Activated CD4-positive, CD25-positive, alpha-beta regulatory T cell treated with anti-CD3 and anti-CD28 coated beads, Interleukin-2, amount 50 U/mL, for 16 hours (primary cell): ENCODE measurements at places on chromosomes 5 and 9.

- DNase-seq: no peak
These were observed 1.7 kb downstream of the PRDM6 start for GRCh38 chr5:123090661-123091297.

DNA sequence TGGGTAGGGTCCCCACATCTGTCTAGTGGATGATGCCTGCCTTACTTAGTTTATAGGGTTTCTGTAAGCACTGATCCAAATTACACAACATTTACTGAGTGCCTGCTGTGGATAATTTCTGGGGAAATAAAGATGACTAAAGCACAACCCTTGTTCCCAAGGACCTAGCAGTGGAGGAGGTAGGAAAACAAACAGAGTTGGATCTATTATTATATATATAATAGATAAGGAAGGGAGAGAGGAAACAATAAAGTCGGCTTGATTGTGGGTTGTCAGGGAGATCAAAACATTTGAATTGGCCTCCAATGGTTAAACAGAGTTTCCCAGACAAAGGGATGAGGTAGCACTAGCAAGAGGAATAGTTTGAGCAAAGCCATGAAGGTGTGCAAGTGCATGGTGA is 14.0 kb downstream of the IL33 start:
- DNase-seq: no peak

DNA sequence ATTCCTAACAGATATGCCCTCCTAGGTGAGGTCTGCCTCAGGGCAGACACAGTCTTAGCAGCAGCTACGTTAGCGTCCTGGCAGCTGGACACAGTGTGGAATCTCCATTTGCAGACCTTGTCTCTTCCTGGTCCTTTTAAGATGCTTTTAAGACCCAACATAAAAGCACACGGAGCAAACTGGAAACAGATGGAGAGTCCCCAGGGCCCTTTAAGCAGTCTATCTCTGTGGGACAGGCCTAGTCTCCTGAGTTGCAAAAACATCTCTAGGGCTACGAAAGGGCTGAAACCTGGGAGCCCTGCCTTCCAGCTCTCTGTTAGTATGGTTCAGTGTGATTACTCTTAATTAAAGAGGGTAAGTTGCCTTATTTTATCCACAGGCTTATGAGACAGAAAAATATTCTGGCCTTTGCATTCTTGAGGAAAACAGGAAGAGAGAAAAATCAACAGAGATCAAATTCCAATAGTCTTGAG is 66.0 kb upstream of the GNA14 start:
- no peak for DNase-seq

- no peak for DNase-seq
These were observed 457.9 kb downstream of the NR2F1-AS1 start for GRCh38 chr5:93123127-93123526.

DNA sequence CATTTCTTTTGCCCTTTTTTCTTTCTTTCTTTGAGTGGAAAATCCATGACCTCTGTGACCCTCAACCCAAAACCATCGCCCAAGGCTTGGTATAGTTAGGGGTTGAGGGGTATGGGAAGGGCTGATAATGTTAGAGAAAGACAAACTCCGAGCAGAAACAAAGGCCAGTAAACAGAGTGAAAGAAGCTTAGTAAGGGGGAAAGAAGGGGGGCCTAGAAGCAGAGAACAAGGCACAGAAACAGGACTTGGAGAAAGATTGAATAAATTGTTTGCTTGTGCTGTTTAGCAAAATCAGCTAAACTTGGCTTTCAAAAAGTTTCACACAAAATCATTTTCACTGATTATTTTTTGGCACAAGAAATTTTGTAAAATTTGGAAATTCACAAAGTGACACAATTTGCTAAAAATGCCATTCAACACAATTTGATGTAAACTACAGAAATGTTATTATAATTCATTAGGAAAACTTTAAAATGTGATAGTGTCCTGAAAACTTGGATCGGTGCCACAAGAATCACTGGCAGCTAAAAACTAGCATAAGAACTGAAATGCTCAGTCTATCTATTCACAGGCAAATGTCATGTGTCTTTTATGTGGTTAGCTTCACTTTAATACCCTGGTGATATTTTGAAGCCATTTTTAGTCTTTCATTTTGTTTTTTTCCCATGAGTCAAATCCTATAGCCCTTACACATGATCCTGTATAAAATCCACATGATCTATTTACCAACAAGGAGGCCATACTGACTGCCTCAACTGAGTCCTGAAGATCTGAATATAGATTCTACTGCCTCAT is 276.4 kb downstream of the NR2F1-AS1 start:
- DNase-seq: no peak

DNA sequence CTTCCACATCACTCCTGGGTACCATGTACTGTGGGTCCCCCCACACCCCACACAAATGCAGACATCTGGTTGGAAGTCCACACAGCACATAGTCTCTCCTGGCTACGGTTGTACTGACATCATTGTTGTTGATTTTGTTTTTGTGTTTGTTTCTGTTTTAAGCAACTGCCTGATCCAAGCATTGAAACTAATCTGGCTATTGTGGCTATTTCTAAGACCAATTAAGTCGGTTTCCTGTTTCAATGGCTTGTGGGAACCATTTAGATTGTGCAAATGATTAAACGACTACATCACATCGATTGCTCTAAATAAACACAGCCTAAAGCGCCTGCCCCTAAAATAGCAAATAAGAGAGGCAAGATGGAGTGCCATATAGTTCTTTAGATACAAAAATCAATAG is 226.8 kb upstream of the IRX4 start:
- DNase-seq: no peak

GRCh38 chr9:14432666-14433350 is 118.9 kb upstream of the NFIB start:
- no peak for DNase-seq
